Forelimb muscle (tissue), 1 donor: ENCODE measurements at places on chromosomes 7 and 10. TPM values are rescaled to one million over a fixed set of nuclear protein-coding genes. Genes with fewer than 3 reads are reported as not detected.

DNA sequence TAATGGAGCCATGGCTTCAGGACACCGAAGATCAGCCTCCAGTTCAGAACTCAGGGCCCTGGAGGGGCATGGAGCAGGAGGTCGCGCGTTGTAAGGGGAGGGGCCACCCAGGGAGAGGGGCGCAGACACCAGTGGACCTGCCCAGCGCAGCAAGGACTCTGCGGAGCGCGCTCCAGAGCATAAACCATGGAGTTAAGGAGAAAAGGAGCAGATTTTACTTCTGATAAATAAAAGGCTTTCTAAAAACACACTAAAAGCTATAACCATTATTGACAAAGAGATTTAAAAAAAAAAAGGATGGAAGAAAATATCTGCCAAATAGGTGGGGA, 10.5 kb downstream of the CALY start:
- no peak for DNase-seq

- DNase-seq, result no peak
These were observed 161.7 kb downstream of the AKR1D1 start for GRCh38 chr7:138237995-138238394.

- DNase-seq, result no peak
These were observed 6.0 kb downstream of the ALOX5 start for GRCh38 chr10:45379891-45380540.

DNA sequence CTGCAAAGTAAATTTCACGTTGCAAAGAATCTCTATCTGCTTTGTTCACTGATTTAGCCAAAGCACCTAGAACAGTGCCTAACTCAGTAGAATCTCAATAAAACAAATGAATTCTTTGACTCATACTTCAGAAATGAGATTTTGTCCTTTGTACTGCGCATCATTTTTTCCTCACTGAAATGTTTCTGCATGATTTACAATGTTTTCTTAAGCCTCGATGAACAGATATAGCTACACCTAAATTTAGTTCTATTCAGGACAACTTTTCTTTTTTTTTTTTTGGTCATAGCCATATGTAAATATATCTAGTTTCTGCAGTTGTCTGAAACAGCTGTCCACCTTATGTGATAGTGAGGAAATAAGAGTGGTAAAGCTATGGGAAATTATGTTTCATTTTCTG, 15.3 kb downstream of the GNAT3 start:
- no peak for DNase-seq

GRCh38 chr7:137753067-137753466, 93.7 kb downstream of the DGKI start:
- DNase-seq, result no peak

GRCh38 chr7:25860275-25861163, 291.5 kb upstream of the NFE2L3 start:
- no peak for DNase-seq

GRCh38 chr7:92850516-92850915, 14.1 kb upstream of the CDK6 start:
- peak; percentile 56 for DNase-seq

- no peak for DNase-seq
These were observed 7.0 kb upstream of the ZNF425 start for GRCh38 chr7:149133028-149133710.

DNA sequence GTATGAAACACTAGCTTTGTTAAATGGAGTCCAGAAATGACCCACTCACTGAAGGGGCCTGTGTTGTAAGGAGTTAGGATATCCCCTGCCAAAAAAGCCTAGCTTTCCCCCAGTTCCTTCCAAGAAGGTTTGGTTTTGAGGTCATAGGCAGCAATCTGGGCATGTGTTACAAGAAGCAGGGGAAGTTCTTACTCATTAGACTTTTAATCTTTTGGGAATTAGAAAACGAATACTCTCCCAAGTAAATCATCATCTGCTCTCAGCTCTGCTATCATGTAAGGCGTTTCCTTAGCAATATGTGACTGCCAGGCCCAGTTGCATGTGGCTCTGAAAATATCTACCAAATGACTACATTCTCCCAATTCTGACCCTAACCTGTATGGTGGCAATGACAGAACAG, 3.7 kb downstream of the NOD1 start:
- no peak for DNase-seq

DNA sequence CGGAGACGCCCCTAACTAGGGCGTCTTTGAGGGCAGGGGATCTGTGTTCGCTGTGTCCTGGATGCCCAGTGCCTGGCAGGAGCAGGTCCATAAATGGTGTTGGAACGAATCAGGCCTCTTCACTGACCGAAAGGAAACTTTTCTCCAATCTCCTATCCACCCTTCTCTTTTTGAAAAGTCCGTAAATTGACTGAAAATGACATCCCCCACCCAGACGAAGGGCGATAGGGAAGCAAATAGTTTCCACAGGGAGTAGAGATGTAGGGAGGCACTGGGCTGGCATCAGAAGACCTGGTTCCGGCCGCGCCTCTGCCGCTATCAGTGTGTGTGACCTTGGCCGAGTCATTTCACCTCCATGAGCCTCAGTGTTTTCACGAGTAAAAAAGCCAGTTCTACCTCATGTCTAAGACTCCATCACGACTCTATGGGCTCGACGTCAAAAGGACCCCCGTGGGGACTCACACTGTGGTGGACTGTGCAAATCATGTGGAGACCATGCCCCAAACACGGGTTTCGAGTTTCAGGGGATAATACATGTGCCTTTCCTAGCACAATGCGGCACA, 497 bp upstream of the RAB11FIP2 start:
- no peak for DNase-seq

- no peak for DNase-seq
These were observed 1054.9 kb upstream of the C7orf33 start for GRCh38 chr7:147535701-147536111.

- no peak for DNase-seq
These were observed 42.5 kb upstream of the KMT2E start for GRCh38 chr7:104971290-104972071.

DNA sequence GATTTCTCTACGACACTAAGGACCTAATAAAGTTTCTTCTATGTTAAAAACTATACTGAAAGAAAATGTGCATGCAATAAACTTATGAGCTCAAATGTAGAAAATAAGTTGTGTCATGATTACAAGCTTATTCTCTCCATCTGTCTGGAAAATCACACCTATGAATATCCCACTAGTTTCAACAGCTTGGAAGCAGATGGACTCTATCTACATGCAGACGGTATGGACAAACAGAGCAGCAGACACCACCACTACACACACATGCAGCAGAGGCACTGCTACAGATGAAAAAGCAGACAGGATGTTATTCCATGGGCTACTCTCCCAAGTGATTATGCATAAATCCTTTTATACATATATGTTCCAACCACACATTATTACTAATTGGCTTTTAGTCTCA, 123.4 kb upstream of the TARP start:
- DNase-seq, result no peak

DNA sequence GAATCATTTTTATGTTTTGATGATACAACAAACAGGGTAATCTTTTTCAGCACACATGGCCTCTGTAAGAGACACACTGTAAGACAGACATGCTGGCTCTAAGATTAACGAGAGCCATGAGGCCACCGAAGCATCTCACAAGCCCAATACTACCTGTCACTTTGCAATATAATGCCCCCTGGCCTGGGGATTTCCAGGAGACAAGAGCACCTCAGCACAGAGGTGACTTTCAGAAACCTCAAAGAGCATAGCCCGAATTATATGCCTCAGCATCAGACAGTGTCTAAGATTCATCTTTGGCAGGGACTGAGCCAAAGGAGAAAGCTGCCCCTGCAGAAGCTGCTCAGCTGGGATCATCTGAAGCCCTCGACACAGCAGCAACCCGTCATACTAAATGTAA, 44.2 kb upstream of the TMEM213 start:
- no peak for DNase-seq

GRCh38 chr10:35699848-35700486, 57.9 kb upstream of the FZD8 start:
- DNase-seq, result no peak

GRCh38 chr7:44293561-44294324, 31.7 kb downstream of the CAMK2B start:
- DNase-seq, result no peak

GRCh38 chr7:19747740-19748339, 25.6 kb downstream of the TMEM196 start:
- DNase-seq, result no peak

DNA sequence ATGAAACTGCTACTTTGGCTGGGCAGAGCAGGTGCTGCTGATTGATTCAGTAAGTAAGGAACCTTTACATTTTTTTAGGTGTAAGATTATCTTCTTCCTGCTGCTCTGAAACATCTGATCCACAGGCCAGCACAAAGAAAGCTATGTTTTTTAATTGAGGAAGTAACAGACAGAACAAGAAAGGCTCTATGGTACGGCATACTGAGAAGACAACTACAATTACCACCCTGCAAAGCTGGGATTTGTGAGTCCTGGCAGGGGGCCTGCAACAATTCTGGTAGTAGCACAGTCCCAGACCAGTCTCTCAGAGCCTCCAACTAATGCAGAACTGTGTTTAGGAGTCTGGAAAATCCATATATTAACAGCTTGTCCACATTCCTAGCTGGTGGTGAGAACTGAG, 103.0 kb upstream of the LRRTM3 start:
- no peak for DNase-seq

DNA sequence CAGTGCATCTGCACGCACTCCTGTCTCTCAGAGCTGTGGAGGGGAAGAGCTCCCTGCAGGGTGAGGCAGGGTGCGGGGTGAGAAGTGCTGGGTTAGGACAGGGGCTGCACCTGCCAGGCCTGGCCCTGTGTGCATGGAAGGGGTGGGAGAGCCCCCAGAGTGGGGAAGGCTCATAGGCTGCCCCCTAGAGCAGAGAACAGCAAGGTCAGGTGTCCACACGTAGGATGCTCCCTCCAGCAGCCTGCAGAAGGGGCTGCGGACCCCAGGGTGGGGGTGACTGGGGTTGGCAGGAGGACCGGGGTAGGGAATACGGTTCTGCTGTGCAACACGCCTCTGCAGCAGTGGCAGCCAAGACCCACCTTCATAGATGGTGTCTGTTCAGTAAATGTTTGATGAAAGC, 208.6 kb downstream of the PTPRN2 start:
- DNase-seq, result no peak

- no peak for DNase-seq
These were observed 16.9 kb downstream of the TCAF1 start for GRCh38 chr7:143884969-143885559.

DNA sequence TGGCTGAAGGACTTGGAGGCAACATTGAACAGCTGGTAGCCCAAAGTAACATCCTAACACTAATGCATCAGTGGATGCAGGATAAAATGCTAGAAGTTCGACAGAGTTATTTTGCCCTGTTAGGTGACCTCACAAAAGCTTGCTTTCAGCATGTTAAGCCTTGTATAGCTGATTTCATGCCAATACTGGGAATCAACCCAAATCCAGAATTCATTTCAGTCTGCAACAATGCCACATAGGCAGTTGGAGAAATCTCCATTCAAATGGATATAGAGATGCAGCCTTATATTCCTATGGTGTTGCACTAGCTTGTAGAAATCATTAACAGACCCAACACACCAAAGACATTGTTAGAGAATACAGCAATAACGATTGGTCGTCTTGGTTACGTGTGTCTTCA, 62.9 kb downstream of the CCSER2 start:
- DNase-seq, result no peak

NUTM2E gene
- 0.59 TPM for polyA plus RNA-seq

CTAGE8 gene
- polyA plus RNA-seq, result 0.75 TPM

MMRN2 gene
- 18.5 TPM for polyA plus RNA-seq

TSPAN33 gene
- 39.6 TPM for polyA plus RNA-seq

SEMA3C gene
- polyA plus RNA-seq, result 139 TPM

NPSR1 gene
- polyA plus RNA-seq, result 0.38 TPM

EIF5AL1 gene
- 0.49 TPM for polyA plus RNA-seq

CDH23 gene
- 4.1 TPM for polyA plus RNA-seq

TMEM176B gene
- 14.4 TPM for polyA plus RNA-seq

SPRN gene
- polyA plus RNA-seq, result 4.1 TPM

C10orf67 gene
- polyA plus RNA-seq, result 0.11 TPM
